ENCODE measurements at places on chromosomes 3 and 15. TPM values are rescaled to one million over a fixed set of nuclear protein-coding genes. Genes with fewer than 3 reads are reported as not detected.

- peaks cover 39% of the 10 kb centered on the region for H3K4me1 ChIP-seq
- peaks cover 66% of the 10 kb centered on the region for H3K27me3 ChIP-seq
- H3K36me3 ChIP-seq = no peaks in the 10 kb centered on the region
- no peak overlapping the region for H3K4me3 ChIP-seq
- no peak for DNase-seq
Measured at GRCh38 chr15:89364741-89365450, 30.3 kb upstream of the POLG start.

- H3K4me1 ChIP-seq = peaks cover 12% of the 10 kb centered on the region
- H3K36me3 ChIP-seq = peaks cover 6% of the 10 kb centered on the region
- H3K27me3 ChIP-seq = no peaks in the 10 kb centered on the region
- DNase-seq = no peak
- peak overlapping the region; percentile 30 for H3K4me3 ChIP-seq
Measured at GRCh38 chr3:48243886-48244285, 3.0 kb downstream of the ZNF589 start.

IL16 gene
- 257 TPM for polyA plus RNA-seq

GRCh38 chr15:28946803-28947202 is 61.0 kb downstream of the APBA2 start:
- H3K27me3 ChIP-seq = peaks cover 7% of the 10 kb centered on the region
- H3K4me1 ChIP-seq = peaks cover 6% of the 10 kb centered on the region
- no peaks in the 10 kb centered on the region for H3K36me3 ChIP-seq
- no peak overlapping the region for H3K4me3 ChIP-seq
- no peak for DNase-seq
- no peak overlapping the region for H3K27ac ChIP-seq

DNA sequence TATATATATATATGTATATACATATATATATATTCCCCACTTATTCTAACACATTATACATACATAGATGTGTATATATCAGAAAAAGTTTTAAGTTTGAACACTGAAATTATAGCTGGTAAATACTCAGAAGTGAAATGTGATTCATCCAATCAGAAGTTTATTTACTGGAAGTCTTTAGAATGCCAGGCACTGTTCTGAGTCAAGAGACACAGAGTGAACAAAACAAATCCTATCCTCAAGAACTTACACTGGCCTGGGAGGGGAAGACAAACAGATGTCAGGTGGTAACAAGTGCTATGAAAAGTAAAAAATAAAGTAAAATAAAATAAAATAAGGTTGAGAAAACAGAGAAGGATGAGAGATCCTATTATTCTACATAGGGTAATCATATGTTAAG is 13.4 kb downstream of the DHX36 start:
- peaks cover 35% of the 10 kb centered on the region for H3K36me3 ChIP-seq
- no peak overlapping the region for H3K4me3 ChIP-seq
- H3K4me1 ChIP-seq = peaks cover 12% of the 10 kb centered on the region
- H3K27me3 ChIP-seq = no peaks in the 10 kb centered on the region
- H3K27ac ChIP-seq = no peak overlapping the region

DNA sequence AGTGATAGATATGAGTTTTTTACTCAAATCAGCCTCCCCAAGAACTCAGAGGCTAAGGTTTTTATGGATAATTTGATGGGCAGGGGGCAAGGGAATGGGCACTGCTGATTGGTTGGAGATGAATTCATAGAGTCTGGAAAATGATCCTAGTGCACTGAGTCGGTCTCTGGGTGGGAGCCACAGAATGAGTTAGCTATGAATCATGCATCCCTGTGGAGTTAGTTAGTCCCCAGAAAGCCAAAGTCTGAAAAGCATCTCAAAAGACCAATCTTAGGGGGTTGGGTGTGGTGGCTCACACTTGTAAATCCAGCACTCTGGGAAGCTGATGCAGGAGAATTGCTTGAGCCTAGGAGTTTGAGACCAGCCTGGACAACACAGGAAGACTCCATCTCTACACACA is 516.1 kb downstream of the AGBL1 start:
- H3K27ac ChIP-seq = no peak overlapping the region
- no peak for DNase-seq
- no peaks in the 10 kb centered on the region for H3K4me1 ChIP-seq
- no peaks in the 10 kb centered on the region for H3K27me3 ChIP-seq
- H3K36me3 ChIP-seq = no peaks in the 10 kb centered on the region
- H3K4me3 ChIP-seq = no peak overlapping the region

GRCh38 chr3:27589795-27590194 is 105.6 kb upstream of the SLC4A7 start:
- no peak for DNase-seq
- H3K4me3 ChIP-seq = no peak overlapping the region
- H3K27me3 ChIP-seq = no peaks in the 10 kb centered on the region
- H3K27ac ChIP-seq = peak overlapping the region; percentile 9
- H3K36me3 ChIP-seq = no peaks in the 10 kb centered on the region
- H3K4me1 ChIP-seq = peaks cover 20% of the 10 kb centered on the region

PLA2G4F gene
- not detected for polyA plus RNA-seq

PLA1A gene
- polyA plus RNA-seq = not detected

DNA sequence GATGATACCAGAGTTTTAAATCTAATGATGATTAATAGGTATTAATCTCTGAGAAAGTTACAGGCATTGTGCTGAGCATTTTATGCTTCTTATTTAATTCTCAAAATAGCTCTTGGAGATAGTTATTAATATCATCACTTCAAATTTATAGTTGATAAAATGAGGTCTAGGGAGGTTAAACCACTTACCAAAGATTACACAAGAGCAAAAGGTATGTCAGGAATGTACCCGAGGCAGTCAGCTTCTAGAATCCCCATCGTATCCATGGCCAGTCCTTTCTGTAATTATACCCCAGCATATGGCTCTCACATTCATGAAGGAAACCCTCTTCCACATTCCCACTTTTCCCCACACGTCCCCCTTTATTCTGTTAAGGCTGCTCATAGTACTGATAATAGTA is 421.3 kb downstream of the PYDC2 start:
- no peak overlapping the region for H3K4me3 ChIP-seq
- no peaks in the 10 kb centered on the region for H3K36me3 ChIP-seq
- H3K4me1 ChIP-seq = no peaks in the 10 kb centered on the region
- DNase-seq = no peak
- H3K27me3 ChIP-seq = no peaks in the 10 kb centered on the region
- H3K27ac ChIP-seq = no peak overlapping the region

- H3K4me3 ChIP-seq = no peak overlapping the region
- H3K27ac ChIP-seq = no peak overlapping the region
- DNase-seq = no peak
- peaks cover 19% of the 10 kb centered on the region for H3K27me3 ChIP-seq
Measured at GRCh38 chr3:123343296-123344174, 105.4 kb downstream of the ADCY5 start.

GRCh38 chr3:55128225-55128823 is 200.5 kb upstream of the LRTM1 start:
- no peak overlapping the region for H3K4me3 ChIP-seq
- no peaks in the 10 kb centered on the region for H3K4me1 ChIP-seq
- no peaks in the 10 kb centered on the region for H3K27me3 ChIP-seq
- no peaks in the 10 kb centered on the region for H3K36me3 ChIP-seq
- peak overlapping the region; percentile 24 for H3K27ac ChIP-seq
- DNase-seq = no peak

DNA sequence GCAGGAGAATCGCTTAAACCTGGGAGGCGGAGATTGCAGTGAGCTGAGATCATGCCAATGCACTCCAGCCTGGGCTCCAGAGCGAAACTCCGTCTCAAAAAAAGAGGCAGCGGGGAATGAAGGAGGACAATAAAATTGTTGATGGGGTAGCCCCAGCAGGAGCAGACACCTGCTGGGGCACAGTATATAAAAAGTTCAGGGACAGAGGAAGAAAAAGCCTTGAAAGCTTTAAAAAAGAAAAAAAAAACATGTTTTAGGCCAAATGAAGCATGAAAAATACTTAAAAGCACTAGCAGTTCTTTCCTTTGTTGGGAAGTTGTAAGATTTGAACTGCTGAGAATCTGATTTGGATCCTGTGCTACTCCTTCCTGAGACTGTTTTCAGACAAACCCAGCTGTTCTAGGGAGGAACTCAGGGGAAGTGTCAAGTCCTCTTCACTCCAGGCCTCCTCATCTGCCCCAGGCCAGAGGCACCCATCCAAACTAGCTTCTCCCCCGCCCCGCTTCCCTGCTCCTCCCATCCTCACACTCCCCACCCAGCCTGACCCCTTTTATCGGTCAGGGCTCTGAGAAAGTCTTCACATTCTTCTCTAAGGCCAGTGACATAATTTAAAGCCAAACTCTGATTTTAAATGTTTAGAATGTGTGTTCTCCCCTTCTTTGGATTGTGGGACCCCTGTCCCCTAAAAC is 4.9 kb downstream of the IL17RD start:
- H3K27me3 ChIP-seq = peaks cover 76% of the 10 kb centered on the region
- no peak overlapping the region for H3K27ac ChIP-seq
- H3K4me1 ChIP-seq = peaks cover 10% of the 10 kb centered on the region
- DNase-seq = no peak
- H3K36me3 ChIP-seq = no peaks in the 10 kb centered on the region

Measured in naive B cell (primary cell).